ENCODE measurements at places on chromosomes 2 and 18.

- no peak for DNase-seq
Measured at GRCh38 chr2:9946818-9947217, 4.7 kb upstream of the GRHL1 start.

DNA sequence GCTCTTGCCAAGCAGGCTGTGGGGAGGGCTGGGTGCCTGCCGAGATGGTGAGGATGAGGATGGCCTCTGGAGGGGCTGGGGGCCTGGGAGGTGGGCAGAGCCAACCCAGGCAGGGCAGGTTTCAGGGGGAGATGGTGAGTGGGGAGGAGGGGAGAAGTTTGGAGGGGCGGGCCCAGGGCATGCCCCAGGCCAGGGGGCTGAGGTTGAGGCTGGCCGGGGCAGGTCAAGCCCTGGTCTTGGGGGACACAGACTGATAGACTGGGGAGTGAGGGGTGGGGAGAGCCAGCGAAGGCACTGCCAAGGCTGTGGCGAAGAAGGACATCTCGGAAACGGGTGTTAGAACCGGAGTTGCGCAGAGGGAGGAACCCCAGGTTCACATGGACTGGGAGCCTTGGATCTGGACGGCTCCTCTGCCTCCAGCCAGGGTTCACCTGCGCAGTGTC lies 12.6 kb downstream of the CAPN10 start:
- no peak for DNase-seq

- no peak for DNase-seq
Measured at GRCh38 chr2:150127995-150128394, 359.5 kb downstream of the RND3 start.

- peak; percentile 25 for DNase-seq
Measured at GRCh38 chr18:36757081-36757480, 71.7 kb downstream of the TPGS2 start.

DNA sequence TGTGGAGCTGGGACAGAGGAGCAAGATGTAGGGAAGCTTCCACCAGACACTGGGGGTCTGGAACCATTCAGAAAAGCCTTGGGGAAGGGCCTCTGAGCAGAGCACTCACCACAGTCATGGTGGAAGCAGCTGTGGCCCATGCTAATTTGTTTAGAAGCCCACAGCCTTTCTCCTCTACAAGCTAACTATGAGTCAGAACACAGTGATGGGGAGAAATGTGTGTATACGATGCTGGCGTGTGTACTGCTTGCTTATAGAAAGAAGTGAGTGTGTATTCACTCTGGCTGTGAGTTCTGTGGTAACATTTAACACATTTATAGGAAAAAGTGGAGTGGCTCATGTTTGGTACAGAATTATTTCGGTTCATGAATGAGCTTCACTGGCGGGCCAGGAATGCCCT lies 157.0 kb upstream of the ACAA2 start:
- no peak for DNase-seq

DNA sequence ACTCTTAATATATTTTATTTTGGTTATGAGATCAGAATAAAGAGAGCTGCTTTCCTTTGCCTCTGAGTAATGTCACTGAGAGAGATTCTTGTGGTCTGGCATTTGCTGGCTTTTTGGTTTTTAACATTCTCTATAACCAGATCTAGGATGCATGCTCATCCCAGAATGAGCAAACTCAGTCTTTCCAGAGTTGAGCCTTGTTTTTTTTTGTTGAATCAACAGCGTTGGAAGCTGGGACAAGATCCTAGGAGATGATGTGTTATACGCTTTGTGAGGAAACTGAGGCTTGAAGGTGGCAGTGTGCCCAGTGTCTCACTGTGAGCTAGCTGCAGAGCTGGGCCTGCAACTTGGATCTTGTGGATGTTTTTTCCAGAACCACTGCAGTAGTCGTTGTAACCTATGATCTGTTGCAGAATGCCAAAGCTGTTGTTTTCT lies 19.5 kb downstream of the MYO1B start:
- DNase-seq: no peak

DNA sequence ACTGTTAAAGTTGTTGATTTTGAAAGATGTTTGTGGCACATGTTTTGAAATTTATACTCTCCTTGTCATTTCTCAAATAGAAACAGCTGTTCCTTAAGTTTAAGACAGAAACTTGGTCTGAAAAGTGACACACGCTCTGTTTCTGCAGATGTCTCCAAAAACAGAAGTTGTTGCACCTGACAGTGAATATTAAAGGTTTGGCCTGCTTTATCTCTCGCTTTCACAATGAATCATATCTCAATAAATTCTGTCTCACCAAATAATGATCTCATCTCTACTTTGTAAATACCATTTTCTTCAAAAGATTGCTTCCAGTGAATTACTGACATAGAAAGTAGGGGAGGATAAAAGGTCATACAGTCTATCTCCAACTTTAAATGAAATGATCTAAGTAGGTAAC lies 294.9 kb upstream of the SYT4 start:
- no peak for DNase-seq

DNA sequence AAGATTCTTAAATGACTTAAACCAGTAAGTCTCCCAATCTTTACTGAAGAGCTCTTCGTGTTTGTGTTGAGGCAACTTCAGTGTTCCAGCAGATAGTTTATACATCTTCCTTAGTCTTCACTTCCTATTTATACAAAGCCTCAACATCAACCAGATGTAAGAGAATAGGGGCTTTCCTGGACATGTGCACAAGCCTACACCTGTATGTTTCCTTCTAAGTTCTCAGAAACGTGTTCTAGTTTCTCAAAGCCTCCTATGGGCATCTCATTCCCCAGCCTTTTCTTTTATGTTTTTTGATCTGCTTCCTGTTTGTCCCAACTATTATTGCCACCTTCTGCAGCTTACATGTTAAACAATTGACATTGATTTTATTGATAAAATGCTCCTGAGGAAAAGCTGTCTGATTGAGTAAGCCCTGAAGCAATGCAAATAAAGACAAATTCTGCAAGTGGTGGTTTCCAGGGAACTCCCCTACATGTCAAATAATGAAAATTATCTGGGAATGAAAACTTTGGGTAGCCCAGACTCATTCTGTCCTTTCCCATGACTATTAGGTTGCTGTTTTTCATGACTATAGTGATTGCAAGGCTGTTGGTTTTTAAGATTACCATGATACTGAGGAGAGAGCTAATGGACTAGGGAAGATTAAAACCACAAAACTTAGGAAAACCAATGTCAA lies 663.3 kb upstream of the ACVR2A start:
- DNase-seq: no peak

DNA sequence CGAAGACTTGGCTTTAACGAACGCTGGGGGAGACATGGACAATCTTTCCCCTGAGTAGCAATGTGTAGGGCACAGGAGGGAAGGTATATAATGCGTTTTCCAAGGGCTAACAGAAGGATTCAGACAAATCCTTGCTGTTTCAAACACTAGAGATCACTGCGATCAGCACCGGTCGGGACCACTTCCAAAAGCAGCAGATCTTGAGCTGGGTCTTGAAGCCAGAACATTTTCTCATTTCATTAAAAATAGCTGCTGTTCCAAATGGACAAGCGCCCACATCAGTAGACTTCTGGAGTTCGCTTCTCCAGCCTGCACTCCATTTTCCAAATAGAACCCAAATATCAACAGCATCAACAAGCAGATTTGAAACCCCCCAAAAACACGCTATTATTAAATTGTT lies 65.1 kb upstream of the MAPRE2 start:
- no peak for DNase-seq

DNA sequence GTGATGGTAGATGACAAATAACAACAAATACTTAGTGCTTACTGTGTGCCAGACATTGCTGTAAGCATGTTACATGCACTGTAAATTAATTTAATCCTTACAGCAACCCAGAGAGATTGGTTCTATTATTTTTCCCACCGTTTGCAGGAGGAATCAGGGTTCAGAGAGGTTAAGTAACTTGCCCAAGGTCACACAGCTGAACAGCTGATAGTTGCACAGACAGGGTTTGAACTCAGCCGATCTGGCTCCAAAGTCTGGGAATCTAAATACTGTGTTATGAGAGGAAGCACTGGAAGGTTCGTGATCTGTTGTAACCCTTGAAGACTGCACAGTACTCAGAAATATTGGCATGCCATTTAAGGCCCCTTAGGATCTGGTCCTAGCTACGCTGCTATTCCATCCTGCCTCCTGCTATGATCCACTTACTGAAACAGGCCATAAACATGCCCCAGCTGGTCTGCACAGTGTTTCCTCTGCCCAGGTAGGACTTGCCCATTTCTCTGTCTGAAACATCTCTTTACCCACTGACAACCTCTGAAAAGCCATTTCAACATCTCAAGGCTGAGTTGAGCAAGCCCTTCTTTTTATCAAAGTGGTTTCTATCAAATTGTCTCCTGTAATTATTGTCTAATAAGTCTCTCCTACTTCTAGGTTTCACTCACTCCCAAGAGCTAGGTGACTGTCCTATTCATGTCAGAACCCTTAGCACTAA lies 40.4 kb upstream of the MRPL33 start:
- no peak for DNase-seq

GRCh38 chr2:55232863-55233657 lies 572 bp downstream of the RPS27A start:
- no peak for DNase-seq

DNA sequence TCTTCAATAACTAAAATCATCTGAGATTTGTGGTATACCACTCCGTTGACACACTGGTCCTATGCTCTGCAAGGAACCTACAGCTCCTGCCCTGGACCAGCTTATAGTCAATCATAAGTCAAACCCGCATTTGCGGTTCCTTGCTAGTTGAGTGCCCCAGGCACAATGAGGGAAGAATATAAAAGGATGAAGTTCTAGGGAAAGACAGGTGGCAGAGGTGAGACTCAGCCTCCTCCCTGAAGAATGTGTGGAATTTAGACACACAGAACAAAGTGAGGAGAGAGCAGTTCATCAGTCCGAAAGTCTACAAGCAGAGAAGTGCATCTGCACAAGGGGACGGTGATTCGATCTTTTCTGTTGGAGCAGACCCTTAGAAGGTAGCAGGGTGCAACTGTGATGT lies 615.0 kb upstream of the FANCL start:
- no peak for DNase-seq

GRCh38 chr2:64937687-64938491 lies 51.3 kb upstream of the SLC1A4 start:
- DNase-seq: no peak

DNA sequence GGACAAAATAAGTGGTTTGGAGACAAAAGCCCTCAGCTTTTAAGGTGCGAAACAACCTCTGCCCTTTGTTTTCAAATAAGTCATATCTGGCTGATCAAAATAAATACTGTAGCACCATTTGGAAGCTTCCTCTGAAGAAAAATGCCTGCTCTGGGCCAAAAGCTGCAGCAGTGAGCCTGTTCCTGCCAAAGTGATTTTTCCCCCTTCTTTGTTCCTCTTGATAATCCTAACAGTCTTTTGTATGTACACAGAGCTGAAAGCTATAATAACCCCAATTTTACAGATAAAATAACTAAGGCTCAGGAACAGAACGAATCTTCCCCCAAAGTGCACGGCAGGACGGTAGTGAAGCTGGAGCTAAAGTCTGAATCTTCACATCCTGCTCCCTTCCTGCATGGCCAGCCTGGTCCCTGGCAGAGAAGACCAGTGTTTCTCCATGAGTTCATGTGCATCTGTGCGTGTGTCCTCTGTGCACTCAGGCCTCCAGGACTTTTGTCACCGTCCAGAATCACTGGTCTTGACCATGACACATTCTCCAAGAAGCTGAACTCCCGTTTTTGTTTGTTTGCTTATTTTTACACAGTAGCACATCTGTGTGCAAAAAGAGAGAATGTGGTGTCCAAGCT lies 2114.1 kb upstream of the PIK3C3 start:
- DNase-seq: no peak

- DNase-seq: no peak
Measured at GRCh38 chr2:219423652-219424377, 5.6 kb downstream of the DES start.

DNA sequence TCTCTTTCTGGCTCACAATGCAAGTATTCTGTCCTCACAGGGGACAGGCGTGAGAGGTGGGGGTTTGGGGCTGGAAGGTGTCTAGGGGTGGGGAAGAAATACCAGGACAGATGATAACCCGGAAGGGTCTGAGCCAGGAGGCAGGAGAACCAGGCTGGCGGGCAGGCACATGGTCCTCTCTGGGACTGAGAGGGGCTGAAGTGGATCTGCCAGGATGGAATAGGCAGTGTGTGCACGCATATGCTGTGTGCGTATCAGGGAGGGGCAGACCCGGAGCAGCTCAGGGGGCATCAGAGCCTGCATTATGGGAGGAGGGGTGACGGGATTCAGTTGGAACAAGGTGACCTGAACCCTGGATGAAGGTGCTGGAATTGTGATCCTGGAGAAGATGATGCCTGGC lies 157.3 kb downstream of the DYSF start:
- DNase-seq: no peak

DNA sequence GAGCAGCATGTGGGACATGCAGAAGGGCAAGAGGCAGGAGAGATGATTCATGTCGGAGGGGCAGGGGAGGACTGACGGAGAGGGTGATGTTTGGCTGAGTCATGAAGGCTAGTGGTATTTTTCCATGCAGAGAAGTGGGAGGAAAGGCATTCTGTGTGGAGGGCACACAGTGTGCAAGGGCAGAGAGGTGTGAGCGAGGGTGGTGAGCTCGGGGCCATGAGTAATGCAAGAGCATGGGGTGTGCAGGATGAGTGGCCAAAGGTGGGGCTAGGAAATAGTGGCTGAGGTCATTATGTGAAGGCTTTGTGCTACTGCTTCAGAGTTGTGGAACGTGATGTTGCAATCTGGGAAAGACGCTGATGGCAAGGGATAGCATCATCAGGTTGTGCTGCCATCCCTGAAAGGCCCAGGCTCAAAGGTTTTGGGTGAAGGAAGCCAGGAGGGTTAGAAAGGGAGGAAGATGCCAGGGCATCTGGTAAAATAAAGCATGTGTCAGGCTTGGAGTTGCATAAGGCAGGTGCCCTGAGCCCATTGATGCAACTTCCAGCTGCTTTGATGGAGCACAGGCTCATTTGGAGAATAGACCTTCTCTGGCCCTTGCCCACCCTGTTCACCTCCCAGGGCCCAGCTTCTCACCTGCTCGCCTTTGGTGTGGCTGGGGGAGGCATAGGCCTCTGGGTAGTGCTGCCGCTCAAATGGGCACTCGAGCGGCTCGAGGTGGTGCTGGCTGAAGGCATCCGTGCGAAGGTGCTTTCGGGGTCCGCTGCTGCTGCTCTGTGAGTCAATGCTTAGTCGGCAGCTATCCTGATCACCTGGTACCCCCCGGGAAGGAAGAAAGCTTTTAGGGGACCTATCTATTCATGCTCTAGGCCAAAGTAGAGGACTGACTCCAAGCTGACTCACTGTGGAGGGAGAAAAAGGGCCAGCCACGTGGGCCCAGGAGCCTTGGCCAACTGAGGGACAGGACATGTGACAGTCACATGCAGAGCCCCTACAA lies 37.5 kb downstream of the PAX8 start:
- DNase-seq: no peak

DNA sequence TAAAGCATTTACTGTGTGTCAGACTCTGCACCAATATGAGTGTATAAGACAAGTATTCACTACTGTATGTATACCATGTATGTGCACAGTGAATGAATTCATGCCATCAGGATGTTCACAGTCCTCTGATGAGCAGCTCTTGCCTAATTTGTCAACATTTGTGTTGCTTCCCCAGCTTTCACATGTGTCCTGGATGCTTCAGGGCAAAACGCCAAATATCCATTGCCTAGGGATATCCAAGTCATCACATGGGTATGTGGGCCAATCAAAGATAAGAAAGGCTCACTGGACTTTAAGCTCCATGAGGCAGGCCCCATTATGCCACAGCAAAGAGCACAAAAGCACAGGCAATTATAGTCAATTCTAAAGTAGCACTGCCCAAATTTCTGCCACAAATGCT lies 134.2 kb upstream of the CHAC2 start:
- no peak for DNase-seq

GRCh38 chr2:63124218-63124617 lies 73.6 kb downstream of the OTX1 start:
- DNase-seq: no peak
